ENCODE measurements at places on chromosomes 6 and 20.

GRCh38 chr6:123869334-123869733, 65.7 kb downstream of the NKAIN2 start:
- no peak for DNase-seq

DNA sequence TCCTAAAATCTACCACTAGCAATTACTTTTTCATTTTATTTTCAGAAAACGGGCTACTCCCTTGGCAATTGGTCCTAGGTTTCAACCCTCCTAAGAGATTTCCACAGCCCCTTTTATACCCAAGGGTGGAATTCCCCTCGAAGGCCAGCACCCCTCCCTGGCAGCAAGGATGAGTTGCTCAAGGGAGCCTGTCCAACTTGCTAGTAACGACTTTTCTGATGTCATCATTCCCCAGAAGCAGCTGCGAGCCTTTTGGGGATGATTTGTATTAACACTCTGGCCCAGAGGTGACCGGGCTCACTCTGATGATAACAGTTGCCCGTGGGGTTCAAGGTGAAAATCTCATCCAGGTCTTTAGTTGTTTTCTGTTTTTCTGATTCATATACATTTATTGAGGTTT, 30.7 kb upstream of the NAA20 start:
- DNase-seq: no peak

DNA sequence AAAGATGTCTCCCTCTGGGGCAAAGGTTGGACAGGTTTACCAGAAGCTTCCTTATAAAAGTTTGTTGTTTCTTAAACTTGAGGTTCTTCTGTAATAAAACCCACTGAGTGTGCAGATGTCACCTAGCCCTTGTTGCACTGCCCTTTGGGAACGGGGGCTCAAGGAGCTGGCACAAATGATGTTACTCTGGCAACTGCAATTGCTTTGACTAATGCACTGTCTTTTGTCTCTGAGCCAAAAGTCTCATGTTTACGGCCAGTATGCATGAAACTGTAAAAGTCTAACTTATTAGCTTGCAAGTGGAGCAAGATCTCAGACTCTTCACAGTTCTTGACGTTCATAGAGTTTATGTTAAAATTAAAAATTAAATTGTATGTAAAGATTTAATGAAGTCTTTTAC, 655.7 kb downstream of the EPHA7 start:
- no peak for DNase-seq

GRCh38 chr6:55772730-55773129, 102.7 kb downstream of the BMP5 start:
- no peak for DNase-seq

DNA sequence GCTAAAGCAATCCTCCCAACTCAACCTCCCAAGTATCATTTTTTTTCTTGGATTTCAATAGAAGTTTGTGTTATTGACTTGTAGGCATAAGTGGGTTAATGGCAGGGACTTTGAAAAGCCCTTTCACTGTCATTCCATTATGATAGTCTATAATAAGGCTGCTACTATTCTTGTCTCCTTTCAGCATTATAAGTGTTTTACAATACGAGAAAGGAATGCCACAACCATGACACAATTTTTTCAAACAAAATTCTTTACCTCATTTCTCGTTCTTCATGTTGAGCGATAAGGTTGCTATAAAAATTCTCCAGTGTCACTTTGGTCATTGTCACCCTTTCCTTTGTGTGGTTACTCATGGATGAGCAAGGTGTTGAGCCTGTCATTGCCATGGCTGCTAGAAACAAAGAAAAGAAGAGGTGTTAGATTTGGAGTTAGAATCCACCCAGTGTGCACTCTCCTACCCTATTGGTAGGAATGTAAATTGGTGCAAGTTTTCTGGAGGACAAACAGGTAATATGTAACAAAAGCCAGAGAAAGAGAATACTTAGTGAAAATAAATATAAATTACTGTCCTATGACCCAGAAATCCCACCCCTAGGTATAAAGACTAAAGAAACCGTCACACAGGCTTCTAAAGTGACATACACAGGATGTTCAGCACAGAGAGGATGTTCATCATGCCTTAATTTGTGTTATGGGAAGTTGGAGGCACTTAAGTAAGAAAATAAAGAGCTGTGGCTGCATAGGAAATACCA, 7.3 kb downstream of the STK38 start:
- DNase-seq: no peak

GRCh38 chr6:26024651-26025046, 62.0 kb downstream of the TRIM38 start:
- DNase-seq: no peak

DNA sequence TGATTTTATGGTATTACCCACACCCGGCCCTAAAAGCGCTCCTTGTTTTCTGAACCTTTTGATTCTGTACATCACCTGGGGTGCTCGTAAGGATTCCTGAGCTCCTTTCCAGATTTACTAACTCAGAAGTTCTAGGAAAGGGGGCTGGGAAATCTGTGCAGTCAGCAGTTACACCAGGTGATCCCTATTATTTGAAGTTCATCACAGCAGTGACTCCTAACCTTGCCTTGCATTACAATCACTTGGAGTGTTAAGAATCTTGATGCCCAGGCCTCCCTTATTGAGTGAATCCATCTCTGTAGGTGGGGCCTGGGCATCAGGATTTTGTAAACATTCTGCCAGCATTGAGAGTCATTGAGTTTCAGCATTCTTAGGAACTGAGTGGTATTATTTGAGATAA, 44.7 kb downstream of the BMP6 start:
- DNase-seq: no peak
